ENCODE measurements at places on chromosomes 5 and 9.
A peak's percentile ranks its signal among the peaks of the same experiment; 100 is the strongest.

DNA sequence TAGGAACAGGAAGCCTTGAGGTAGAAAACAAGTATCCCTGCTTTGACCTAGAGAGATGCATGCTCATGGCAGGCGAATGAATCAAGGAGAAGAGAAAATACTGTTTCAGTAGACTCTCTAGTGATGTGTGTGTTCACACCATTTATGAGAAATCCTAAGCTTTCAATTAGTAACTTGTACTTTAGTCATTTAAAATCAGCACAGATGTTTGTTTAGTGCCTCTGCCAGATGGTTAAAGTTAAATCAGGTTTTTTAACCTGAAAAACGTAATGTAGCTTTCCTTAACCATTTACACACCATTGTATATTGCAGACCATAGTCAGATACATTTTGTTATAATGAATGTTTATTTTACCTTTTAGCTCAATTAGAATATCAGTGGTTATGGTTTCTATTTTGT lies 5.0 kb downstream of the TJP2 start:
- DNase-seq: no peak

DNA sequence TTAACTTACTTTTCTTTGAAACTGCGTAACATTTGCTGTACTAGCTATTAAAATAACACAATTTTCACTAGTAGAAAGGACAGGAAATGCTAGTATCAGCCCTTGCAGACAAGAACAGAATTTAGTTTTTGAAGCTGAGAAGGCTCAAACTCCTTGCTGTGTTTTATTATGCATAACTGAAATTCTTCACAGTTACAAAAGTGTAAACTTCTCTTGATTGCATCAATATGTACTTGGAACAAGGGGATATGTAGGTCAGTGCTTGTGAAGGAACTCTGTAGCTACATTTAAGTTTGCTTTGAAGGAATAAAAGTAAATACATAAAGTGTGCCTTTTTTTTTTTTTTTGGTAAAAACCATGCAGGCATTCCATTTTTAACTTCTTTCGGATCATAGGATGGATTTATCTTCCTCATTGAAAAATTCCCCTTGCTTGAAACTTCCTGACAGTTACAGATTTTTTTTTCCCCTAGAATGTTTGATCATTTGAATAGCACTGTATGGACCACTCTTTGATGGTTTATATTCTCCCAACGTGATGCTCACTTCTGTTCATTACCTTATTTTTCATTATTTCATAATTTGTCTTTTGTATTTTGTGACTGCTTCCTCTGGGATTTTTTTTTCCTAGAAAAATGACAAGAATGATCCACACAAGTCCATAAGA lies 94.9 kb upstream of the DAB2 start:
- DNase-seq: no peak

DNA sequence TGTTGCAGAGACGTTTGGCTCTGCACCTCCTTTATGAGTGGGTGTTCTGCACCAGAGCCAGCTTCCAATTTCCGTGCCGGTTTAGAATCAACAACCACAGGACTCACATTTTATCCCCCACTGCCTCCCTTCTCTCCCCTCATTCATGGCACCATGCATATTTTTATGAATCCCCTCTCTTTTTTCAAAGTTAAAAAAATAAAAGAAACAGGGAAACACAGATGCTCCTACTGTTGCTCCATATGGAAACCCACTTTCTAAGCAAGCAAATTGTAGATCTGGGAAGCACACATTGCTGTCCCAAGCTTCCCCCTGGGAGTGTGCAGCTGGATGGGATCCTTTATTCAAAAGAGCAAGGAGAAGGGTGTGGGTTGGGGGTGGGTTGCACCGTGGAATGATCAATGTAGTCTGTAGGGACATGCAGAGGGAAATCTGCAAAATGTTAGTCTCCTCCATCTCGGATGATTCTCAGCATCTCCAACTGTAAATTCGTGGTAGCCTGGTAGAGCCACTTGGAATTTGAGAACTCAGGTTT lies 410.0 kb upstream of the ADAMTSL1 start:
- DNase-seq: no peak

- no peak for DNase-seq
Measured at GRCh38 chr5:62737766-62738165, 159.1 kb downstream of the LRRC70 start.

DNA sequence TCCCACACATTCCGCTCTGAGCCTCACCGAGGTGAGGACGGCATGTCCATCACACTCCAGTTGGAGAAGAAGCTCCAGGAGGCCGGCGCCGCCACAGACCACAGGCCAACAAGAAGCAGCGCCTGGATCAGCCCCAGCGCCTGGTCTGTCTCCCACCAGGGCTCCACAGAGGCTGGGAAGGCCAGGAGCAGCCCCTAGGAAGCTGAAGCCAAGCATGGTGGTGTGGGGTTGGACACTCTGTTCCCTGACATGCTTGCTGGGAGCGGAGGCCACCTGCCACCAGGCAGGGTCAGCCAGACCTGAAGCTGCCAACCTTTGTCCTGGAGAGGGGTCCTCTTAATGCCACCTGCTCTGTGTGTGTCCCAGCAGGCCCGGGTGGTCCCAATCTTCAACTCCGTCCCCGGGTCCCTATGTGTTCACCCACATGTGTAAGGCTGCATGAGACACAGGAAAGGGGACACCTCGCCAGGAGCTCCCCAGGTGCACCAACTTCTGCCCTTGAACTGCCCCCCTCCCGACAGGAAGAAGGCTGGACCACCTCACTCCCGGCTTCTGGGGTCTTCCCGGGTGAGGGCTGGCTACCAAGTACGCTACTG lies 140.1 kb upstream of the PPP1R26 start:
- no peak for DNase-seq

GRCh38 chr9:83981126-83981871 lies 694 bp downstream of the RMI1 start:
- peak; percentile 62 for DNase-seq

All from adrenal gland (tissue), 19 donors.